Activated CD4-positive, alpha-beta T cell treated with anti-CD3 and anti-CD28 coated beads, Interleukin-2, Interleukin-6, amounts not matched to agents 100 ng/mL and 50 ng/mL, durations not matched to agents 16 hours and 8 hours (primary cell): ENCODE measurements at places on chromosomes 5 and 9.

DNA sequence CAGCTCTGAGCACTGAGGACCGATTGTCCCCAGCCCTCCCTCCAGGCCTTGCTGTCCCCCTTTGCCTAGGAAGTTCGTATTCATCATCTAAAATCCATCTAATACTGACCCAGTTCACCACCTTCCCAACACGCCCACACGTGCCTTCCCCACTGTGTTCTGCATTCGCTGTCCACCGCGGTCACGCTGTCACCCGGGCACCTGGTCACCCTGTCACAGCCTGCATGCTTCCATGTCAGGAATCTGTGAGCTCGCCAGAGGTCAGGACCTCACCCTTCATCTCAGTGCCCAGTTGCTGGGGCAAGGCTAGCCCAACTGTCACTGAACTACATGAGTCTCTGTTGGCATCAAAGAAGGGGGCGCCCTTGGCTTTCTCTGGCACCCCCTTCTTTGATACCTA, 82.9 kb upstream of the RUFY1 start:
- no peak for DNase-seq

DNA sequence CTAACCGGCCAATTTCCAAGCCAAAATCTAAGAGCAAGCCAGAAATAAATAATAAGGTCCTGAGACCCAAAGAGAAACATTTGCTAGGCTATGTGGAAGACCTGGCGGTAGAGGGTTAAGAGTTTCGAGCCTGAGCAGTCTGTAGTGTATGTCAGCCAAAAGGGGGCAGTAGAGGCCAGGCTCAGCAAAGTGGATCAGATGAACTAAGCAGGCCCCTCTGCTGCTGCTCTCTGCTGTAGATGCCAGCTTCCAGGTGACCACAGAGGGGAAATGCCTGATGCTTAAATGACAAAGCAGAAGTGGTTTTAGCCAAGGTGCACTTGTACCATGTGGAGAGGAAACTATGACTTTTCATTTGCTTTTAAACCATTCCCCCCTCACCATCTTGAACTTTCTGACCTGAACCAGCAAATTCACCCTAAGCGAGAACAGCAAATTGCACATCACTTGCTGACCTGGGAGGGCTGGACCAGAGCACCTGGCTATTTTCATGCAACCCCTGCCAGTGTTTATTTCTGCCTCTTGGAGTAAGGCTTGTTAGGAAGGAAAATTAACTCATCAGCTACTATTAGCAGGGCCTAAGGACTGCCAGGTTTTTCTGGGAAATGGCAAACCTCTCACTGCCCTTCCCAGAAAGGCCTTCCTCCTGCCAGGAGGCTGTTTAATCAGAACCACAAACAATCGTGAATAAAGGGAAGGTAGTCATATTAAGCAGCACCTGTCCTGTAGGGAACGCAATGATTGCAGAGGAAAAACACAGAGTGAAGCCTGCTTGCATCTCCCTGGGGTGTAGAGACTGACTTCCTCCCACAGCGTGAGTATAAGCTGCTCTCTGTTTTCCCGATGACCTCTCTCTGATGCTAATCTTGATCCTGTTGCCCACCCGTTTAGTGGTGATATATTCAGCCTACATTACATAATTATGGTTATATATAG, 818.2 kb downstream of the TLR4 start:
- peak; percentile 50 for DNase-seq

GRCh38 chr9:107905308-107906020, 415.9 kb upstream of the KLF4 start:
- no peak for DNase-seq

DNA sequence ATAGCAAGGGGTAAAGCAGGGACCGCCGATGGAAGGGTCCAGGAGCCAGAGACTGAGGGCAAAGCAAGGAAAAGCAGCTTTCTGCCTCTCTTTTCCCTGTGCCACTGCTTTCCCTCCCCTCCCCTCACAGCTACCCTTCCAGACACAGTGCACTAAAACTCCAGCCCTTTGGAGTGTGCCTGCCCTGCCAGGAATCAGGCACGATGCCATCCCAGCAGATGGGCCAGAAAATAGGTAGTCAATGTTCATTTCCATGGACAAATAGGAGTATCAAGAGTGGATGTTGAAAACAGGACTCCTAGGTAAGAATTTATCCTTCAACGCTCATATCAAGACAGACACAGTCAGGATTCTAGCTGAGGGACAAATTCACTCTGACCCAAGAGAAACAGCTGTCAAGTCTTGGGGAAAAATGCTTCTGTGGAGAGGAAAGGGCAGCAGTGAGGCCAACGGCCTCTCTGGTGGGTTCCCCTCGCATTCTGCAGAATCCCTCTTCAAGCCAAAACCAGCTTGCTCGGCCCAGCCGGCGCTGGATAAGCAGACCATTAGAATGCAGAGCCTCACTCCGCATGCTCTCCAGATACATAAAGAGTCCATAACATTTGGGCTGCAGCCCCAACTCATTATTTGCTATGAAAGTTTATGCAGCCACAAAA, 138.0 kb downstream of the CAAP1 start:
- DNase-seq: no peak

GRCh38 chr9:109846776-109847175, 66.8 kb downstream of the PALM2AKAP2 start:
- no peak for DNase-seq

- DNase-seq: no peak
Observed at GRCh38 chr9:131960311-131960710, 119.4 kb downstream of the MED27 start.

DNA sequence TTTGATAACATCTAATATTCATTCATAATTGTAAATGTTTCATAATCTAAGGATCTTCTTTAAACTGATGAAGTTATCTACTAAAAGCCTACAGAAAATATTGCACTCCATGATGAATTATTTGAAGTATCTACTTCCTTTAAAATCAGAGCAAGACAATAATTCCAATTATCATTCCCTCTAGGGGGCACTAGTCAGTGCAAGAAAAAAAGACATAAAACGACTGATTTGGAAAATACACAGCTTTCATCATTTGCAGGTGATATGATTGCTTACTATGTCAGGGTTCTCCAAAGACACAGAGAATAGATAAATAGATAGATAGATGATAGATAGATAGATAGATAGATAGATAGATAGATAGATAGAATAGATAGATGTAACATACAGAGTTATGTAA, 13.5 kb upstream of the GRM6 start:
- DNase-seq: no peak

GRCh38 chr5:149731332-149731616, 1.2 kb downstream of the PPARGC1B start:
- DNase-seq: no peak

GRCh38 chr5:74833537-74834266, 32.5 kb downstream of the FAM169A start:
- DNase-seq: no peak

DNA sequence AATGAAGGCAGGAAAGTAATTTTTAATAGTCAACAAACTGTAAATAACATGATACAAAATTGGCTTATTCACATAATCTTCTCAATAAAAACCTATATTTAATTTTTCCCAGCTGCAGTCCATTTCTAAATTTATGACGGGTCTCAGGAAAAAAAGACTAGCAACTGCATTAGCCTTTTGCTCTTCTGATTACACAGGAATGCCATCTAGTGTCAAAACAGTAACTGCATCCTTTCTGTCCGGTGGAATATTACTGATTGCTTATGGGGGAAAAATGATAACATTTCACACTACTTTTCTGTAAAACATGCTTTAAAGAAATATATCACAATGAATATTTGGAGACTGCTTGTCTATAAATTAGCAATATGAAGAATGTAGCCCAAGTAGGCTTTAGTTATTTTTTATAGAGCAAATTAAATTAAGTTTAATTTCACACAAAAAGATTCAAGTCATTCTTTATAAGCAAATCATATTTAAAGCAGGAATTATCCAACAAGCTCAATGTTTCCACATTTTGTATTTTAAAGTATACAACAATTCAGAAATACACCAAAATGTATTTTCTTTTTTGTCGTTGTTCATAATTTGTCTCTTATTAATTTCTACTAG, 534.7 kb downstream of the CDH10 start:
- no peak for DNase-seq

DNA sequence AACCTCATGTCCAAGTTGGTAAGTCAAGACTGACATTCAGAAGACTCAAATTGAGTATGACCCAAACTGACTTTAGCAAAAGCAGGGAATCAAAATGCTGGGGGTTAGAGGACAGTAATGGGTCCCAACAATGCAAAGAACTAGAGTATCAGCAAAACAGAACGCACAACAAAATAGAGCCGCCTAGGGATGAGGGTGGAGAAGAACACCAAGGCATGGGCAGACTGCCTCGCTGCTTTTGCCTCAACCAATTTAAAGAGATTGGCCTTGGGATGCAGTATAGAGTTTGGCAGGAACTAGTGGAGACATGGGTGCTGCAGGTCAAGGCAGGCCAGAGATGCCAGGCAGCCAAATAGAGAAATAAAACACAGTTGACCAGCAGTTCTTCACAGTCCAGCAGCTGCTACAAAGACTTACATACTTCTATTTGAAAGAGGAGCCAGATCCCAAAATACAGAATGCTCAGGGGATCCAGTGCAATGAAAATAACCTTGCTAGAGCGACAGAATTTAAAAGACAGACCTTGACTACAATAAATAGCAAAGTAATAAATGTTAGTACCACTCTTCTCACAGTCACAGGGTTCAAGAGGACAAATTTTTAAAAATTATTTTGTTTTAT, 83.9 kb upstream of the NIPBL start:
- no peak for DNase-seq

- no peak for DNase-seq
Observed at GRCh38 chr5:89493414-89493813, 610.4 kb upstream of the MEF2C start.

DNA sequence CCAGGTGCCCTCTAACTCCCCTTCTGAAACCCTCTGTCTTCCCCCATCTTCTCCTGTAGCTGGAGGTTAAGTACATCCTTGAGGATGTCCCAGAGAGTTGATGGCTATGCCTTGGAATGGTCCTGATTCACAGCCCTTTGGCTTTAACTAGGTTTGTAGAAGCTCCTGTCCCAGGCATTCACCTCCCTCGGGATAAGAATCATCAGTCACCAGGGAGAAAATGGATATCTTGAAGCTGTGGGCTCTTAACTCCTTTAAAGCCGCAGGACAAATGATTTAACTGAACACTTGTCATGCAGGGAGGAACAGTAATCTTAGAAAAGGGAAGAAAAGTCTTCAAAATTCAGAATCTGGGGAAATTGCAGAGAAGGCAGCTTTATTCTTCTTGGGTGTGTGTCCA, 139.9 kb downstream of the PSAT1 start:
- no peak for DNase-seq

- DNase-seq: no peak
Observed at GRCh38 chr9:19298436-19299000, 68.0 kb downstream of the DENND4C start.

DNA sequence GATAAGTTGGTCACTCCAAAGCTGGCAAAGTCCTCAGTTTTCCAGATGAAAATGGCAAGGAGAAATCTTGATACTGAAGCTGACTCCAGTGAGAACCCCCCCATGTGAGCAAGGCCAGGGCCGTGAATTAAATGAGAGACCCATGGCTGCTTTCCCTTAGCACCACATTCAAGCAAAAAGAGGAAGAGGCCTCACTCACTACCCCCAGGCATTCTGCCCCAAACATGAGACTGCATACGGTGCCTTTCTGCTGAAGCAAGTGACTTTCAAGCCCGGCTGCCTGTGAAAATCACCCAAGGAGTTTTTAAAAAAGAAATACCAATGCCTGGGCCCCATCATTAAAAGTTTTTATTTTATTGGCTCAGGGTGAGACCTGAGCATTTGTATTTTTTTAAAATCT, 66.9 kb downstream of the TMEM252 start:
- DNase-seq: no peak

- no peak for DNase-seq
Observed at GRCh38 chr9:97394881-97395280, 17.0 kb upstream of the TDRD7 start.

DNA sequence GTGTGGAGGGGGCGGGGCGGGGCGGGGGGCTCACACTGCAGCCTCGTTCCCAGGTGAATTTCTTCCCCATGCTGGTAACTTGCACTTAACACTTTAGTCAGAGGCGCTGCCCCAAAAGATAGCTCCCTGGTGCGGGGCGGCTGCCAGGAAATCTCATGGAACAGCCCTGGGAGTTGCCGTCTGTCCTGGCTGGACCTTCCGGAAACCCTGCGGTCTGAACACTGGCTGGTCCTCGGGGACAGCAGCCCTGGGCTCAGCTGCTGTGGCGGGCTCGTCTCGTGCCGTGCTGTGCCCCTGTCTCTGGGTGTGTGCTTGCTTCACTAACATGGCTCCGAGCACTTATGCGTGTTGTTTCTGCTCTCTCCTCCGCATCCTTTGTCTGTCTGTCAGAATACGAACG, 25.8 kb downstream of the PTGES2 start:
- no peak for DNase-seq

GRCh38 chr9:2919347-2919746, 75.5 kb upstream of the PUM3 start:
- DNase-seq: no peak

GRCh38 chr9:11319538-11319937, 706.7 kb upstream of the PTPRD start:
- DNase-seq: peak; percentile 1

DNA sequence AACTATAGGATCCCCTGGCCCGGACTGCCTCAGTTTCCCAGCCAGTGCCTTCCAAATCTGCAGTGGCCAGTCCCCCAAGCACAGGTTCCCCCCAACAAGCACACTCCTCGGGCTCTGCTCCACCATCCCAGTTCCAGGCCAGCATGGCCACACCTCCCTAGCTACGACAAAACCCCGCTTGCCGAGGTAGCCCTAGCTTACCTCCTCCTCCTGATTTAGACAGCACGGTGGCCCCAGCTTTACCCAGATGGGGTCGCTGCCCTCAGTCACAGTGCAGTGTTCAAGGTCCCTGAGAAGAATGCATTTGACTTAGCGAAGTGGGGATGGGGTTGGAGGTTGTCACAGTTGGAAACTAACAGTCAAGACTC, 40.8 kb upstream of the GARNL3 start:
- DNase-seq: peak; percentile 5

GRCh38 chr9:34334337-34334824, 5.0 kb downstream of the NUDT2 start:
- no peak for DNase-seq

- no peak for DNase-seq
Observed at GRCh38 chr5:163105456-163105855, 331.9 kb upstream of the CCNG1 start.

DNA sequence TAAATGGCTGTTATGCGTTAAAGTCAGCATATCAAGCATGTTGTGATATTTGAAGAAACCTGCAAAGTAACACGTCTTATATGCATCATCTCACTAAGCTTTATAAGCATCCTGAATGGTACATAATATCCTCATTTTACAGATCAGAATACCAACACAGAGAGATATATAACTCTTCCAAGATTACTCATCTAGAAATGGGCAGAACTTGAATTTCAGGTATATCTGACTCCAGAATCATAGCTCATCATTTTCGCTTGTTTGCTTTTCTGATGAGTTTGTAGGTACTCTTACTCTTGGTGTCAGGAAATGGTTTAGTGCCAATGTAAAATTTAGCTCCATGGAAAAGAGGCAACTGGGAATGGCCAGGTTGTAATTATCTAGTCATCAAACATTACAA, 232.3 kb upstream of the ANKH start:
- DNase-seq: no peak

DNA sequence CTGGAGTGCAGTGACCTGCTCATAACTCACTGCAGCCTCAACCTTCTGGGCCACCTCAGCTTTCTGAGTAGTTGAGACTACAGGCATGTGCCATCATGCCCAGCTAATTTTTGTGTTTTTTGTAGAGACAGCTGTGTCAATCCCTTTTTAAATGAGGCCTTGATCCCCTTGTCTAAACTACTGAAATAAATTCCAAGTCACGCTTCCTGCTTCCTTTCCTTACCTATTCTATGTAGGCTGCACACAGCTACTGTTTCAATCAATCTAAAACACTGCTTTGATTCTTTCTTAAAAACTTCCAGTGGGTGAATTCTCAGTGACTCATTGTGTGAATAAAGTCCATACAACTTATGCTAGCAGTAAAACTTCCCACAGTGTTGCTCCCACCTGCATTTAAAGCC, 2.9 kb upstream of the C7 start:
- no peak for DNase-seq
